ENCODE measurements at places on chromosomes 1 and 21.

GRCh38 chr1:67230539-67230938 is 64.3 kb downstream of the IL23R start:
- DNase-seq = no peak

DNA sequence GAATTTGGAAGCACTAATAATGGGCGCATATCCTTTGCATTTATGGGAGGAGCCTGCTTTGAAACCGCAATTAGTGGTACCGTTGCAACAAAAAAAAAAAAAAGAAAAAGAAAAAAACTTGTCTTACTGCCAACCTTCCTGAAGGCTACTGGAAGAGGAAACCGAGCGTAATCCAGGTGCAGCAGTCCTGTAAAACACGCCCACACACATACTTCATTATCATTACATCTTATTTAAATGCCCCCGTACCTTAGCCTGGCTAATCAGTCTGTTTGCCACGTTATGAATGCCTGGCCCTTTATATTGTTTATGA is 686 bp upstream of the ZNF281 start:
- peak; percentile 8 for DNase-seq

DNA sequence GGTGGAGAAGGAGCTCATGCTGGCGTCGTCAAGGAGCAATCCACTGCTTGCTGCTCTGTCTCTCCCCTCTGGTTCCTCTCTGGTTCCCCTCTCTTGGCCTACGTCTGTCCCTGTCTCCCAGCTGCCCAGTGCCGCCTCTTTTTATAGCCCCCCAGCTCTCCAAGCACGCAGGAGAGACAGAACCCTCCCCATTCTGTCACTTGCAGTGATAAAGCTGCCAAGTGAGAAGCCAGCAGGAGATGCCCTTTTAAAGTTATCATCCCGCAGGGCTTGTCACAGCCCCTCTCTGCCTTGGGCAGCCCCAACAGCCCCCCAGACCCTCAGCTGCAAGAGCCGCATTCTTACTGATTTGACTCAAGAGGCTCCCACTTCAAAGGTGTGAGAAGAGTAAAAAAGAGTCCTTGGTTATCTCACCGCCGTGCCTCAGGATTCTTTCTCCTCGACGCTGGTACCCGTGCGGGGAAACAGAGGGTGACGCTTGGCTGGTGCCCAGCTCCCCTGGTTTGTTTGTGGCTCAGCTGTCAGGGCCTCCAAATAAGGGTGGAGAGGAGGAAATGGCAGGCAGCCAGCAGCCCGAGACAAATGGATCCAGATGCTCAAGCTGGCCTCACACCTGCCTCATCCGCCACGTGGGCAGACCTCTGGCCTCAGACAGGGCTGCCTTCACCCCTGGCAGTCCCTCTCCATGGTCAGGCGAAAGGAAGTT is at the start of gene NPPA:
Gene NPPA (minus strand): TSS at position 117 of the 706 bp plus-strand sequence. CDS start 99 bp downstream, at position 18.
- DNase-seq = peak; percentile 71

DNA sequence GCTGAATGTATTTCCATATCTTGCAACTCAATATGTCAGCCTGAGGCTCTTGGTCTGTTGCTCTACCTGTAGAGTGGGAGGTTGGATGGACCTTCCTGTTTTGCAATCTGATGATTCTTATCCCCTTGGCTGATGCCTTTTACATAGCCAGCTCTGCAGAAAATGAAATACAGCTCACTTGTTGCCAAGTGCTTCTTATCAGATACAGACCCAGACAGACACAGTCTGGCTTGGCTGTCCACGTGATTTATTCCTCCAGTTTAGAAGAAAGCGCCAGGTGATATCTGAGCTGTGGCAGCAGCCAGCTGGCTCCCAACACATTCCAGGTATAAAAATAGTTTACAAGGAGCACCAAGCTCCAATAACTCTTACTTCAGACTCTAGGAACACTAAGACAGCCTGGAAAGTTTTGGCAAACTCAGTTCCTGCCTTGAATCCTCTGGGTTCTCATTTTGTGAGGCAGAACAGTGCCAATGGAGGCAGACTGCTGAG is 479.2 kb upstream of the USP24 start:
- DNase-seq = peak; percentile 56

GRCh38 chr1:228059634-228060457 is 22.7 kb upstream of the ARF1 start:
- DNase-seq = peak; percentile 79

DNA sequence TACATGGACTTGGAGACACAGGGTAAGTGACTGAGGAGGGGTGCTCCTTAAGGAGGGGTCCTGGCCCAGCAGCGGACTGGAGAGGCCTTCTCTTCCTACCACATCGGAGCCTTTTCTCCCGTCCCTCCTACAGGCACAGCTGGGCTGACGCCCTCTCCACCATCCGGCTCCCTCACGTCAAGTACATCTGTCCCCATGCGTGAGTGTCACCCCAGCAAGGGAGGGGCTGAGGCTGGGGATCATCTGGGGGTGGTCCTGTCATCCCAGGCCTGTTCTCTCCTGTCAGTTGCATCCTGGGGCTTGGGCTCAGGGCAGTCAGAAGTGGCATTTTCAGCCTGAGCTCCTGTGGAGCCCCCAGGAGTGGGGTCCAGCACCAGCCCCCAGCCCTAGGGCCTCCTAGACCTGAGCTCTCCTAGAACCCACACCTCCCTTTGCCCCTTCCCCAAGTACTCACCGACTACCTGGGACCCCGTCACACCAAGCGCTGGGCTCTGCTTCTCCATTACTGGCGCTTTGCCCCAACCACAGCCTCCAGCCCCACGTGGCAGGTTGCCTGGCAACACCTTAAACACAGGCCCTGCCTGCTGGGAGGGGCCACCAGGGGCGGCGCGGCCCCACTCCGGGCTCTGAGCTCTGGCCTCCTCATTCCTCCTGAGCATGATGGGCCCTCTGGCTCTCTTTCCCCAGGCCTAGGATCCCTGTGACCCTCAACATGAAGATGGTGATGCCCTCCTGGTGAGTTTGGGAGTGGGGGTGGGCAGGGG is 2.3 kb downstream of the LYPLA2 start:
- DNase-seq = no peak

- no peak for DNase-seq
Observed at GRCh38 chr1:213103377-213104306, 52.6 kb downstream of the RPS6KC1 start.

DNA sequence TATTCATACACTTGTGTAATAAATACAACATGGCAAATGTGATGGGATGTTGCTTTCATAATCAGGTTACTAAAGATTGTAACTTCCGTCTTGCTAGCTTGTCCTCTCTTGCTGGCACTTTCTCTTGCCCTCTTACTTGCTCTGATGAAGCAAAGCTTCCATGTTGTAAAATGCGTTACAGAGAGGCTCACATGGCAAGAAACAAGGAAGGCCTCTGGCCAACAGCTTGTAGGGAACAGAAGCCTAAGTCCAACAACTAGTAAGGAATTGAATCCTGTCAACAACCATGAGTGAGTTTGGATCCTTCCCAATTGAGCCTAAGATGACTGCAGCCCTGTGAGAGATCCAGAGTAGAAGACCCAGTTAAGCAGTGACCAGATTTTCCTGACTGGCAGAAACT is 15.4 kb downstream of the TMED5 start:
- DNase-seq = no peak

DNA sequence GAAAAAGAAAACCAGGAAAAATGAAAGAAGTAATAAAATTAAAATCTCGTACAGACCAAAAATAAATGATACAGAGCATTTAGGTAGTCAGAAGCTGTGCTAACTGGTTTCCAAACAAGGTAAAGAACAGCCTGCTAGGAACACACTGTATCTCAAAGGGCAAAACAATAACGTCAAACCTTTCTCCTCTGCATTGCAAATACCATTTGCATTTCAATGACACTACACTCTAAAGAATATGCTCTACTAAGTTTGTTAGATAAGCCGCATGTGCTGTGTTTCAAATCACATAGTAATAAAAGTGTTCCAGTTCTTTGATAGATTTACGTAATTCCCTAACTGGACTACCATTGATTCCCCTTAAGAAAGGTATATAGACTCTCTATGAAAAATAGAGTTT is 648.8 kb downstream of the PLA2G4A start:
- no peak for DNase-seq

DNA sequence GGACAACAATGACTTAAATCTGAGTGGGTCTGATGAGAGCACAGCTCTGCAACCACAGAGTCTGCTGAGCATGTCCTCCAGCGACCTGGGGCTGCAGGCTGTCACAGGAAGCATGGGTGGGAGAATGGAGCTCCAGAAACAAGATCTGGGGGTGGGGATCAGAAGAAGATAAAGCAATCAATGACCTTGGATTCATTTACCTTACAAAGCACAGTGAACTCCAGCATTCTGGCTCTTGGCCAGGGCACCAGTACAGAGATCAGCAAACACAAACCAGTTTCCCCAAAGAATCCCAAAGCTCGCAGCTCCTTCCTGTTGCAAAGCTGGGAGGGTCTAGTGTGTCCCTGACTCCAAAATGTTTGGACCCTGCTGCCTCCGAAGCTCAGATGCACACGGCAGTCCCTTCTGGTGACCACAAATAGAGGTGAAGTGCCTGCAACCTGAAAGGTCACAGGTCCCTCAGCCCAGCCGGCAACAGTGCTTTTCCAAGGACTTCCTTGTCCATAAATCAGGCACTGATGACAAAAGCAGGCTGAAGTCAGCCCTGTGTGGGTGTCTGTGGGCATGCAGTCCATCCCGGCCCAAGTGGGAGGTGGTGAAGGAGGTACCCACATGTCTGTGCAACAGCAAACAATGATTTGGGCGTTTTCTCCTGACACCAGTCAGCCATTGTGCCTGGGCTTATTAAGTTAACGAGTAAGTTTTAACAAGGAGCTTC is 76.1 kb downstream of the SH3BGR start:
- no peak for DNase-seq

GRCh38 chr1:226823643-226824042 is 46.8 kb upstream of the PSEN2 start:
- DNase-seq = no peak

DNA sequence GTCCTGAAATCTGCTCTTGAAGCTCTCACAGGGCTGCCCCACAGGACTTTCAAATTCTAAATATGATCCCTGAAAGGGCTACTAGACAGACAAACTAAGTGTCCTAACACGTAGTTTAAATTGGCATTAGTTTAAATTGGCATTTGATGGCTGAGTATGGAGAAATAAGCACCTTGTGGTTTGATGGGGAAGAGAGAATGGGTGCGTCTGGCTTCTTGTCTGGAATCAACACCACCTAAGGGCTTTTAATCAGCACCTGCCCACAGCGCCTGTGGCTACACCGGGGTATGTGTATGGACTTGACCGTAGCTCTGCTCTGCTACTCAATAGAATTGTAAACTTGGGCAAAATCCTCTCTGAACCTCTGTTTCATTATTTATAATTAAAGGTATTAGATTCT is 5.7 kb upstream of the LAMB3 start:
- no peak for DNase-seq

DNA sequence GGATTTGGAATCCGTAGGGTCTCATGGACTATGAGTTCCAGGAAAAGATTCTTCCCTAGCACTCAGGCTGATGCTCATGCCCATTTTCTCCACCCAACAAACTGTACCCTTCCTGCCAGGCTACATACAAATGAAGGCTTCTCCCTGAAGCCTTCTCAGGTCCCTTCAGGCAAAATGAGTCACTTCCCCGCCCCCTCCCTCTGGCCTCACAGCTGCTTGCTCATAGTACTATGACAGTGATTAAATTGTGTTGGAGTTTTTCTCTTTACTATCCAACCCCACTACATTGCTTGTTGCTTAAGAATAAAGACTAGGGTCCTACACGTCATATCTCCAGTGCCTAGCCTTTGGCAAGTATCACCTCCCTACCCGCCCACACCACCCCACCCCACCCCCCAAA is 207.6 kb upstream of the NFIA start:
- DNase-seq = no peak

GRCh38 chr1:39759436-39759726 is 11.8 kb downstream of the OXCT2 start:
- DNase-seq = no peak

GRCh38 chr21:42162831-42163510 is 56.0 kb upstream of the ABCG1 start:
- DNase-seq = no peak

GRCh38 chr21:37742115-37742514 is 174.1 kb downstream of the KCNJ6 start:
- no peak for DNase-seq

DNA sequence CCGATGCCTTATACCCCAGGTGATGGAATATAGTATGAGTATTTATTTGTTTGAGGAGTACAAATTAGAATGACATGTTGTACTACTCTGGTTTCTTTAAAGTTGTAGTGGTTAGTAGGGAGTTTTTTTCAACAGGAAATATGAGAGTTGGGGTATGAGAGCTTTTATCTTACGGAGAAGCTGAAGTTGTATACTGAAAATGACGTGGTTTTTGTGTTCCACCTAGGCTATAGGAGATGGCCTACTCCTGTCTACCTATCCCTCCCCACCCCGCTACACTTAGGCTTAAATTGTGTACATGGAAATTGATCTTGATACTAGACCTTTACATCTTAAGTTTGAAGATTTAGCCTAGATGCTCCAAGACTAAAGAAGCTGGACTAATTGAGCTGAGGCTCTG is 6.8 kb upstream of the HAX1 start:
- DNase-seq = no peak

DNA sequence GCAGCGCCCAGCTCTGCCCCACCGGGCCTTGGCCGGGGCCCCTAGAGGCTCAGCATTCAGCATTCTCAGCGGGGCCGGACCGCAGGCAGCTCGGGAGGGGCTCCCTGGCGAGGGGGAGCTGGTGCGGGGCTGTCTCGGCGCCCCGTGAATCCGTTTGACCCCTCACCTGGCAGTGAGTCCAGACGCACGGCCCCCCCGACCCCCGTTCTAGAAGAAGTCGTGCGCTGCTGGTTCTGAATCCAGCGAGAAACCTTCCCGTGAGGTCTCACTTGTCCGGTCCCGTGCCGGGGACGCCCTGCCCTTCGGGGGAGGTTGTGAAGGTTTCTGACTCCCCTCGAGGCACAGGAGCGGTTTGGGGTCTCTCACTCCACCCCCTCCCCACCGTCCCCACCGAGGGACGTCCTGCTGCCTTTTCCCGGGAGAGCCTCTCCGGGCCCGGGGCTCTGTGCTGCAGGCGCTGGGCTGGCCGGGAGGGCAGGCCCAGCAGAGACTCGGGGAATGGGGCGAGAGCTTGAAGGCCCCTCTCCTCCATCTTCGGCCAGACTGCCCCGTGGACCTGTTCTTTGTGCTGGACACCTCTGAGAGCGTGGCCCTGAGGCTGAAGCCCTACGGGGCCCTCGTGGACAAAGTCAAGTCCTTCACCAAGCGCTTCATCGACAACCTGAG is 655 bp downstream of the COL6A1 start:
- no peak for DNase-seq

GRCh38 chr21:27954543-27955165 is 987.8 kb upstream of the ADAMTS5 start:
- DNase-seq = no peak

DNA sequence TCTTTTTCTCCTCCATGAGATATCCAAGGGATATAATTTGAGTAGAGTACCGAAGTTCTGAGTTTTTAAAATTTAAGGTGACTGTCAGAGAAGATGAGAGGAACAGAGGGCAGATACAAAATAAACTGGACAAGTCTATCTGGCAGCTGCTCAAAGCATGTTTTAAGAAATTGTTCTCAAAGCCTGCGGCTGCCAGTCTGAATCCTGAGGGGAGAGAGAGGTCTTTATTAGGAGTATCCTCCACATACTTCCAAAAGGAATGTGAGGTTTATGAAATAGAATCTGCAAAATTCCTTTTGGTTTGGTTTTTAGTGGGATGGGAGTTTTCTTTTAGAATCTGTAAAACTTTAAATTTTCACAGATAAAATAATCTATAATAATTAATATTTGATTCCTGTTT is 41.3 kb downstream of the TTC13 start:
- DNase-seq = no peak

- no peak for DNase-seq
Observed at GRCh38 chr1:2360588-2361364, 30.6 kb downstream of the MORN1 start.

Data from NCI-H187 (cell line).